ENCODE measurements at places on chromosomes 6 and 20.

- no peak for DNase-seq
These were observed 111.0 kb downstream of the MRPL14 start for GRCh38 chr6:44016131-44016870.

GRCh38 chr20:1900321-1900801 is 5.2 kb downstream of the SIRPA start:
- DNase-seq, result no peak

DNA sequence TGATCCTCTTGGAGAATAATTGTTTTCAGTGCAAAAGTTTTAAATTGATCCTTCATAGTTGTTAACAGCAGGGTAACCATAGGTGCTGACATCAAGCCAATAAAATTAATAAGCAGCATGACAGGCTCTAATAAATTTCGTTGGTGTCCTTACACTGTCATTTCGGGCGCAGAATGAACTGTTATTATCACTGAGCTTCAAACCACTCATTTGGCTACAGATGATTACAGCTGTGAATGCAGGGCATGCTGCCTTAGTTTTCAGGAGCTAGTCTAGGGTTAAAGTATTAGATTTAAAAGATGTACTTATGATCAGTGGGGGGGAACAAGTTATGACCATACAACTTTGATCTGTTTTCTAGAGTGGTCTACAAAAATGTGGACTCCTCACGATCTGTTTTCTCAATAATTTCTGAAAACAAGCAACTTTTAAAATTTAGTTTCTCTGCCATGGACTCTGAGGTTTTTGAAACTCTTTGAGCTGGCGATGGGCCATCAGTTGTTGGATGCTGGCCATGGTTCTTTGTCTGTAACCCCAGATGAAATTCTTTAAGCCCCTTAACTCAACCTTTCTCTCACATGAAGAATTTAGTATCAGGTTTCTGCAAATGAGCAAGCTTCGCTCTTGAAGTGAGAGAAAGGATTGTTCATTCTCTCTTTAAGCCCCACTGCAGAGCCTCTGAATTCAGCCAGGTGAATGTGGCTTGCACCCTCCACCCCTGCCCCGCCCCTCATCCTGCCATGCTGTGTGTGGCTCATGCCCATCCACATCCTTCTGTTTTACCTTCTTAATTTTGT is 99.1 kb upstream of the MTHFD1L start:
- DNase-seq, result no peak

GRCh38 chr6:141216726-141217125 is 916.0 kb upstream of the GJE1 start:
- DNase-seq, result no peak

DNA sequence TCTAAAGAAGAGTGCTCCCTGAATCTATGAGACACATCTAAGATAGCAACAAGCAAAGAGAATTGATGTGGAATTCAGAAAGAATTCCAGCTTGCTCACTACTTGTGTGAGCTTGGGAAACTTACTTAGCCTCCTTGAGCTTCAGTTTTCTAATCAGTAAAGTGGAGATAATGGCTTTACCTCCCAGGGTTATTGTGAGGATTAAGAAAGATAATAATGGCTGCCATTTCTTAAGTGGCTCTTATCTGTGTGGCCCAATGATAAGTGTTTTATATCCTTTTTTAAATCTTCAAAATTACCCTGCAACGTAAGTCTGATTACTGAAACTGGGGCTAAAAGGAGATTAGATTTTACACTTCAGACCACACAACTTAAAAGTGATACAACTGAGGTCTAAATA is 418.5 kb downstream of the LMBRD1 start:
- no peak for DNase-seq

GRCh38 chr6:157813750-157814455 is 9.1 kb upstream of the SNX9 start:
- no peak for DNase-seq

GRCh38 chr20:14401479-14402138 is 64.2 kb upstream of the FLRT3 start:
- no peak for DNase-seq

GRCh38 chr6:3328796-3329195 is 70.0 kb downstream of the PSMG4 start:
- DNase-seq, result no peak

- DNase-seq, result no peak
These were observed 304.7 kb downstream of the FARS2 start for GRCh38 chr6:5565971-5566370.

- no peak for DNase-seq
These were observed 29.2 kb downstream of the MBOAT1 start for GRCh38 chr6:20182926-20183521.

GRCh38 chr20:17059465-17059864 is 167.4 kb upstream of the PCSK2 start:
- DNase-seq, result no peak

- DNase-seq, result no peak
These were observed 359.2 kb downstream of the GJA1 start for GRCh38 chr6:121794630-121795029.

DNA sequence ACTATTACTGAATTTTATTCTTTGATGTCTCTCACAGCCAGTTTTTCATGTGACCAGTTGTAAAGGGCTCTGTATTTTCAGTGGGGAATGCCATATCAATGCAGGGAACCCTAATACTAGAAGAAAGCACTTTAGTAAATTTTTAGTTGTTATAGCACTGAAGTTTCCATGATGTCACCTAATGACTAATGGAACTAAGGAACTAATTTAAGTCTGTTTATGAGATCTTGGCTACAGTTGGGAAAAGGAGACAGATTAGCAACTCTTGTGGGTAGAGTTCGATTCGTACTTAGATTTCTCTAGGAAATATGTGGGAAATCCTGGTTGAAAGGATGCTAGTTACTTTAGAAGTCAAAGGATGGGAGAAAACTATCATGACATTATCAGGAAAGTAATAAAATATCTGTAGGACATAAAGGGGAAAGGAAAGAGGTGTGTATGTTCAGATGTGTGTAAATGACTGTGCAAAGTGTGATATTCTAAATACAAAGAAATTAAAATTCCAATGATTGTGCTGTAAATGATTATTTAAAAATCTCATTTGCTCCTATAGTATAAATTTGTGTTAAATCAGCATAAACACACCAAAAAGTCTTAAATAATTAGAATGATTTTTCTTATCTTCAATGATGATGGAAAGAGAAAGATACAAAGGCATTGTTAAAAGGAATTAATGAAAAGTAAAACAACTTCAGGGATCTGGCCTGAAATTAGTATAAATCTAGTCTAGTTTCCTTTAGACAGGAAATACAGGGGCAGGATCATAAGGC is 103.4 kb downstream of the LRRC1 start:
- no peak for DNase-seq

- DNase-seq, result no peak
These were observed 553.1 kb upstream of the MAN1A1 start for GRCh38 chr6:119902681-119903080.

Measured in activated CD4-positive, alpha-beta T cell treated with anti-CD3 and anti-CD28 coated beads for 1 hour (primary cell).